Adrenal gland (tissue), 19 donors: ENCODE measurements at places on chromosomes 12 and 14. TPM values are rescaled to one million over a fixed set of nuclear protein-coding genes. Genes with fewer than 3 reads are reported as not detected.

The LRP1-AS gene
- polyA plus RNA-seq = not detected

The INSM2 gene
- polyA plus RNA-seq = 0.03 TPM

The TMEM117 gene
- 5.6 TPM for polyA plus RNA-seq

The AMN gene
- polyA plus RNA-seq = not detected

The TAS2R14 gene
- polyA plus RNA-seq = 2.0 TPM

The PLEKHG7 gene
- polyA plus RNA-seq = not detected

The GALNT16 gene
- polyA plus RNA-seq = 8.4 TPM

The RASSF9 gene
- polyA plus RNA-seq = 1.4 TPM

The CABP1 gene
- 2.9 TPM for polyA plus RNA-seq

The MYH6 gene
- 0.27 TPM for polyA plus RNA-seq

The KRT72 gene
- not detected for polyA plus RNA-seq

The TAS2R13 gene
- polyA plus RNA-seq = not detected
